ENCODE measurements at places on chromosomes 2 and 18.

- no peak for DNase-seq
These were observed 650.4 kb downstream of the RNF144A start for GRCh38 chr2:7567646-7568045.

DNA sequence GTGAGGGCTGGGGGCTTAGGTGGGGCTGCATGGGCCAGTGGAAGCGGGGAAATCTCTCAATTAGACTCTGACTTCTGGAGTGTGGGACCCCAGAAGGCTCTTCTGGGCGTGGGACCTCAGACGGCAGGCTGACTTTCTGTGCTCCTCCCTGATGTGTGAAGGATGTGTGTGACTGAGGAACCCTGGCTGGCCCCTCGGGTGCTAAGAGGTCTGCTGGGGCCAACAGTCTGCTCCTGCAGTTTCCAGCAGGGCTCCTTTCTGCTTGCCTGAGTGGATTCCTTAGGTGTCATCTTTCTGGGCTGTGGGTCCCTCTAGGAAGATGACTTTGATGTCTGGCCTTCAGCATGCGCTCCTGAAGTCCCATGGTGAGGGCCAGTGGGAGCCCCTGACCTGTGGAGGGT, 167.5 kb downstream of the DYSF start:
- DNase-seq, result no peak

- DNase-seq, result peak; percentile 50
These were observed 15.9 kb downstream of the NMUR1 start for GRCh38 chr2:231514225-231514950.

DNA sequence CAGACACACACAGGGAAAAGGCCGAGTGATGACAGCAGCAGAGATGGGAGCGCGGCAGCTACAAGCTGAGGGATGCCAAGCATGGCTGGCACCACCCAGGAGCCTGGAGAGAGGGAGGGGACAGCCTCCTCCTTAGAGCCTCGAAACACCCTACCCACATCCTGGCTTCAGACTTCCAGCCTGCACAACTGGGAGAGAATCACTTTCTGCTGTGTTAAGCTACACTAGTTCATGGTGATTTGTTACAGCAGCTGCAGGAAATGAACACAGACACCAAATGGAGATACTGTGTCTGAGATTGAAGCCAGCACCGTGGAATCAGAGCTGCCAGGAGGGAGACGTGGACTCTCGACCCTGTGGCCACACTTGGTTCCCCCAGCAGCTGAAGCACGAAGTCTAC, 27.5 kb upstream of the FOSL2 start:
- no peak for DNase-seq

DNA sequence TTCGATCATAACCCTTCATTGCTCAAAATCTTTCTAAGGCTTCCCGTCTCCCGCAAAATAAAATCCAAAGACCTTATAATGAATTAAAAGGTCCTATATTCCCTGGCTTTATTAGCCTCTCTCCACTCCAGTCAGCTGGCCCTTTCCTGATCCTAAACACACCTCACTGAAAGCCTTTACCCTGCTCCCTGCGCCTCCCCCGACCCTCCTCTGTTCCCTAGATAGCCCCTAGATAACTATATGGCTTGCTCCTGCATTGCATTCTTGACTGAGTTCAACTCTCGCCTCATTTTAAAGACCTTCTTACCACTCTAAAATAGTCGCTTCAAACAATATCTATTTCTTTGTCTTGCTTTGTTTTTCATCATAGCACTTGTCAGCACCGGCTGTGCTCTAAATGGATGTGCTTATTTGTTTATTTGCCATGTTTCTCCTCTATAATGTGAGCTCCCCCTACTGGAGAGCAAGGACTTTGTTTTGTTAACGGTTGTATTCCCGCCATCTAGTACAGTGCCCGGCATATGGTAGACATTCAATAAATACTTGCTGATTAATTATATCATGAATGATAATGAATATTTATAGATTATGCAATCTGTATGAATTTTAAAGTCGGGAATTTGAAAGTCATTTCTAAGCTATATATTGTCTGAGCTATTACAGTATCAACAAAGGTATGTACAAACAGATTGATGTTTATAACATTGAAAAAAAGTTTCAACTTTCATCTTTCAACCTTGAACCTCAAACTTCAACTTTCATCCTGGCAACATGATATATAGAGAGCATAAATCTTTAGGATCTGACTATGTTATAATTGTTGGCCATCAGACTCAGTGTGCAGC, 32.4 kb upstream of the VIT start:
- DNase-seq, result peak; percentile 3

- DNase-seq, result no peak
These were observed 239.5 kb downstream of the MYCN start for GRCh38 chr2:16179701-16180416.

- no peak for DNase-seq
These were observed 26.5 kb downstream of the LRRC30 start for GRCh38 chr18:7257426-7257740.

DNA sequence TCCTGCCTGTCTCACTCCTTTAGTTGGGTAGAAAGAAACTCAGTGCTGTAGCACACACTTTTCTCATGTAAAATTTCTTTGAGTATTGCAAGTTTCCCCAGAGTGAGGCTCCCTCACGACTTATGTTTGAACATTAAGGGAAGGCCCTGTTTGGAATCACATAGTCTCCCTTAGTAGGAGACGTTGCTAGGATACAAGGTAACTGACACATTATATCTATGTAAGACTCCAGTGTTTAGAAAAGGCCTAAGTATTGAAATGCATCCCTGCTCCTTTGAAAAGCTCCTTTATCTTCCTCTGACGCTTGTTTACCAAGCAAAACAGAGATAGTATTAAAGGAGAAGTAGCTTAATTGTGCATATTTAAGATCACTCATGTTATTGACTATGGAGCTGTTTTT, 248.2 kb downstream of the PHLPP1 start:
- DNase-seq, result no peak

DNA sequence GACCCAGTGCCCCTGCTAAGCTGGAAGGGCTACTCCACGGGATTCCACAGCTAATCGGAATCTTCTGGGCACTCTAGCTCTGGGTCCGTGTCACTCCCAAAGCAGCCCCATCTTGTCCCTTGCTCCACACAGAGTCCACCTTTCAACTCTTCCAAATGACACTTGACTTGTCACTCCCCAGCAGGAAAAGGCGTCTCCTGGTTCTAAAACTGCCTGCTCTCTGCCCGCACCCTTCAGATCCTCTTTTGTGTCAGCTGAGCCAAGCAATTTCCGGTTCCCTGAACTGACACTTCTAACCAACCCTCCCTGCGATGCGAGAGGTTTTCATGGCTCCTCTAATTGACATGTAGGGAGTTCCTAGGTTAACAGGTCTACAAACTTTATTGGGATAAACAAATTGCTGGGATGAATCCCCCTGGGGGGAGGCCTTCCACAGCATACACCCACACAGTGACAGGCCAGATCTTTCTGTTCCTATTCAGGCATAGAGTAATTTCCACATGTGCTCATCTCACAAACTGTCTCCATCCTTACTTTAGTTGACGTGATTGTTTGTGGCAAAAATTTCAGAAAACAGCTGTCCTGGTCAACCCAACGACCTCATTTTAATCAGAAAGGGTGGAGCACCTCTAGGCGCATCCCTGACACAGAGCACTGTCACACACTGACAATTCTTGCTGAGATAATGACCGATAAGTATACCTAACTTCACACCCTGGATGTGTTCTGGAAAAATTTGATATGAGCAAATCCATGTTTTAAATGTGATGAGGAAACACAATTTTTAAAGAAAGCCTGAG, 104.9 kb downstream of the RBMS1 start:
- DNase-seq, result no peak

- DNase-seq, result no peak
These were observed at the start of gene ZNF516 for GRCh38 chr18:76495006-76495370. Gene ZNF516 (minus strand): TSS chr18:76495242. CDS start chr18:76443054, 52,188 bp downstream.

DNA sequence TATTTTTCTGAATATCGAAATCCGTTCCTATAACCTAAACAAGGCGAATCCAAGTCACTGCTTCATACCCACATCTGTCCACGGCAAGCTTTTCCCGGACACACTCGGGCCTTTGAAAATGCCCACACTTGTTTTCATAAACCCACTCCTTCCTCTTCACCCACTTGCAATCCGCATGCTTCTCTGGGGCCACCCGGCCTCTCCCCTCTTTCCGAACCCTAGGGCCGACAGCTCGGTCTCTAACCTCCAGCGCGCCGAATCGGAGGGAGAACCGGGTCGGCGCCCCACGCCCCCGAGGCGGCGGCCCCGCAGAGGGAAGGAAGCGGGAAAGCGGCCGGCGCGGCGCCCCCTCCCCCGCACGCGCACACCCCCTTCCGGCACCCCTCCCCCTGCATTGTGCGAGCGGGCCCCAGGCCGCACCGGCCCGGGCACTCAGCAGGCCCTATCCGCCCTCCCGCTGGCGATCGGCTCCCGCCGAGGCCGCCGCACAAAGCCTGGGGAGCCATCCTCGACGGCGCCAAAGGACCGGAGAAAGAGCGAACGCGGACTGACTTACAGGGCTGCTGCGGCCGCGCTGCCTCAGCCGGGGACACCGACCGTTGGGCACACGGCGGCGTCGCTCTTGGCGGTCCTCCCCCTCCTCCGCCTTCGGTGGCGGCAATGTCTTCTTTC, 467 bp downstream of the PUM2 start:
- DNase-seq, result no peak

DNA sequence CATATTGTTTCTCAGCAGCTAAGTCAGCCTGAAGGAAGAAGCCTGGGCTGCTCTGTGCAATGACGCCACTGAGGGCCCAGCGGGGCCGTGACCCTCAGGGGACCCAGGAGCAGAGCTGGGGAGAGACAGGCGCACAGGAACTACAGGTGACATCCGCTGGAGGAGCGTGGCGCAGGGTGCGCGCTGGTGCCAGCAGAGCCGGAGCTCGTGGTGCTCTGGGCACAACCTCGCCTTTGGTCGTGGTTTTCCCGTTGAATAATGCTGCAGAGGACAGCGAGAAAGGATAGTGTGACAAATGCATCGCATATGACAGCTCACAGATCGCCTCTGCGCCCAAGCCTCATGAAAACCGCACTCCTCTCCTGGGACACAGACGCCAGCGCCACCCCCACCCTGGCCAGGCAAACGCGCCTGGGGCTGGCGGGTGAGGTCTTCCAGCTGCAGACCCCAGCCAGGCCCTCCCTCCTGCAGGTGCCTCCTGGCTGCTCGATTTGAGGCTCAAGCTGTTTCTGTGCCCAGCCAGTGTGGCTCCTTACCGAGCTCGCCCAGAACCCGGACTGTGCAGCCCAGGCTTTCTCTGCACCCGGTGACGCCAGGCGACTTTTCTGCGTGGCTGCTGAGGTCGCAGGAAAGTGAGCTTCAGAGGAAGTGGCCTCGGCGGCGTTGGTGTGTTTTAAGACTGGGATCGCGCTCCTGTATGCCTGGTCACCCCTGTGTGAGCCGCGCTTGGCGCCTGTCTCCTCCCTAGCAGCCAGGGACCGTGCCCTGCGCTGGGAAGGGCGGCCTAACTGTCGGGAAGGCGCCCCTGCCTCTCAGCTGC, 583.1 kb upstream of the HS6ST1 start:
- no peak for DNase-seq

DNA sequence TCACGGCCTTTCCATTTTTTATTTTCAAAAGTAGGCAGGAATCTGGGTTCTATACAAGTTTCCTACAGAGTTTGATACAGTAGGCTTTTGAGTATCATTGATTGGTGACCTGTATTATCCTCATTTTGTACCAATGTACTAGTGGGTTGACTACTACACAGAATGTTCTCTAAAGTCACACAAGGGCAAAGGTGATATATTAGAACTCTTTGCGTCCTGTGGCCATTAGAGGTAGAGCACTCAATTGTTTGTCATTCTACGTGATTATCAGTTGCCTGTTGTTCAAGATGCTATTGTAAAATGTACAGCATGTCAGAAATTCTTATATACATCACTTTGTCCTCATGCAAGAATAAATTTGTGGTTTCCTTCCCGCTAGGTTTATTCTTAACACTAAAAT, 24.8 kb downstream of the WDR75 start:
- no peak for DNase-seq

GRCh38 chr2:80380736-80381135, 76.2 kb upstream of the LRRTM1 start:
- no peak for DNase-seq

- no peak for DNase-seq
These were observed 95.0 kb upstream of the CCDC68 start for GRCh38 chr18:55054021-55054990.

GRCh38 chr2:73971722-73972121, 13.0 kb upstream of the TET3 start:
- DNase-seq, result no peak

GRCh38 chr2:110867078-110867477, 134.7 kb downstream of the ACOXL start:
- no peak for DNase-seq

DNA sequence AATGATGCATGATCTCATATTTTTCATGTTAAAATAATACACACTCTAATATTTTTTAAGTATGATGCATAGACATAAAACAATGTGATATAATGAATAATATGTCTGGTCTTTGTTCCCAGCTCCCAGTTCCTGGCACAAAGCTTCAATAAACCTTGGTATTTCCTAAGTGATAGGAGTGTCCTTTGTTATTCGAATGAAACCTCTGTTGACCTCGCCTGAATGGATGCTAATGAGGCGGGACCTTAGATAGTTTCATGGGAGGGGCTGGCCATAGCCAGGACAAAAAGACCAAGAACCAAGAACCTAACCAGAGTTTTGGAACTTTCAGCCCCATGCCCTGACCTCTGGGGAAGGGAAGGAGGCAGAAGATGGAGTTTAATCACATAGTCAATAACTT, 257.7 kb upstream of the COPS8 start:
- DNase-seq, result no peak

- no peak for DNase-seq
These were observed 276.1 kb downstream of the RIT2 start for GRCh38 chr18:42839408-42839807.

- no peak for DNase-seq
These were observed 111.1 kb upstream of the RBBP8 start for GRCh38 chr18:22822024-22822423.

DNA sequence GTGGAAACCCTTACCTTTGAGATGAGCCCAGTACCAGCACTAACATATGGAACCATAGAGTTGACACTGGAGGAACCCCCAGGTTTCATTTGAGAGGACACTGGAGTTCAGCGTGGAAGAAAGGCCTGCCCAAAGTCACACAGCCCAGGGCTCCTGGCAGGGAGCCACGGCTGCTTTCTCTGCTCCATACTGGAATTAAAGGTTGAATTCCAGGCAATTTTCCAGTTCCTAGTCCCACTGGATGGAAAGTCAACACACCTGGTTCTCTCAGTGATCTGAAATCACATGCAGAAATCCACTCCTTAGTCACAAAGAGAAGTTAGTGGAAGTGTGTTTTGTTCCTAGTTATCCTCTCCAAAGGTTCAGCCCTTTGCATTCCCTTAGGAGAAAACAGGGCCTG, 336.1 kb upstream of the SKOR2 start:
- no peak for DNase-seq

GRCh38 chr2:39875914-39876267, 96.8 kb upstream of the THUMPD2 start:
- no peak for DNase-seq

GRCh38 chr2:227761740-227762476, 16.2 kb downstream of the SCYGR8 start:
- DNase-seq, result no peak

DNA sequence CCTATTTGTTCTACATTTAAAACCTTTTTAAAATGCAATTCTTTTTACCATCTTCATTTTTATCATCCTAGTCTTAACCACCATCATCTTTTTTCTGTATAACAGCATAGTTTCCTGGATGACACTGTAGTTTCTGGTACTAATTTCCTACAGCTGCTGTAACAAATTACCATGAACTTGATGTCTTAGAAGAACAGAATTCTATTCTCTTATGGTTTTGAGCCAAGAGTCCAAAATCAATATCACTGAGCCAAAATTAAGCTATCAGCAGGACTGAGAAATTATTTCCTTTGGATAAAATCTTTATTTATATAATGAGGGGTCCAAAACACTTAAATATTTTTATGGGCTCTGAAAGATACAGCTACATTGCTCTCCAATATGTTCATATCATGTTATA, 539.3 kb downstream of the METTL4 start:
- no peak for DNase-seq
